Amniotic epithelial cell (primary cell): ENCODE measurements at places on chromosomes 3 and 15.

DNA sequence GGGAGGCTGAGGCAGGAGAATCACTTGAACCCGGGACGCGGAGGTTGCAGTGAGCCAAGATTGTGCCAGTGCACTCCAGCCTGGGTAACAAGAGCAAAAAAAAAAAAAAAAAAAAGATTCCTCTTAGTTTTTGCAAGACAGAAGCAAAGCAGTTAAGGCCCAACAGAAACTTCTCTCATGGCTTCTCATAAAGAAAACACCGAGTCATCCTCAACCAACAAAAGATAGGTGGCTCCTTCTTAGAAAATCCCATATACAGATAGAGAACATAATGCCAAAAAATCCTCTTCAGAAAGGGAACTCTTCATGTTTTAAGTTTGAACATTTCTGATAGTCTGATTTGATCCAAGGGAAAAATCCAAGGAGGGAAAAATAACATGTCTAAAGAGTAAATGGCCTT lies 12.5 kb upstream of the SKIL start:
- DNase-seq = no peak

DNA sequence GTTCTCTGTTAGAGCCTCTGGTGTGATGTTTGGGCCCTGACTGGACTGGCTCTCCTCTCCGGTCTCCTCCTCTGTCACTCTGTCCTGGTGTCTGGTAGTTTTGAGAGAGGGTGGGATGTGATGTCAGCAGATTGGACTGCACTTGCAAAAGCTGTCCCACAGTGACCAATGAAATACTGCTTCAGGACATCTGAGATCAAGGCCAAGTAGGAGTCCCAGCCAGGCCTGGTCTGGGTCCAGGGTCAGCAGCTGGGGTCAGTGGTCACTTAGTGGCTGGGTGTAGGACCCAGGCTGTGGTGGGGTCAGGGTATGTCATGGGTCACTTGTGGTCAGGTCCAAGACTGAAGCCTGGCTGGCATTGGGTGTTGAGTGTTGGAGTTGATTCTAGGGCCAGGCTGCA lies 20.9 kb downstream of the ALDH1L1 start:
- no peak for DNase-seq

- DNase-seq = peak; percentile 94
Measured at GRCh38 chr3:154795582-154795981, 284.5 kb upstream of the MME start.

GRCh38 chr15:97915261-97915660 lies 45.2 kb upstream of the ARRDC4 start:
- no peak for DNase-seq

- no peak for DNase-seq
Measured at GRCh38 chr3:194447161-194447560, 39.6 kb downstream of the ATP13A3 start.

GRCh38 chr15:81785181-81785580 lies 260.6 kb downstream of the MEX3B start:
- no peak for DNase-seq

DNA sequence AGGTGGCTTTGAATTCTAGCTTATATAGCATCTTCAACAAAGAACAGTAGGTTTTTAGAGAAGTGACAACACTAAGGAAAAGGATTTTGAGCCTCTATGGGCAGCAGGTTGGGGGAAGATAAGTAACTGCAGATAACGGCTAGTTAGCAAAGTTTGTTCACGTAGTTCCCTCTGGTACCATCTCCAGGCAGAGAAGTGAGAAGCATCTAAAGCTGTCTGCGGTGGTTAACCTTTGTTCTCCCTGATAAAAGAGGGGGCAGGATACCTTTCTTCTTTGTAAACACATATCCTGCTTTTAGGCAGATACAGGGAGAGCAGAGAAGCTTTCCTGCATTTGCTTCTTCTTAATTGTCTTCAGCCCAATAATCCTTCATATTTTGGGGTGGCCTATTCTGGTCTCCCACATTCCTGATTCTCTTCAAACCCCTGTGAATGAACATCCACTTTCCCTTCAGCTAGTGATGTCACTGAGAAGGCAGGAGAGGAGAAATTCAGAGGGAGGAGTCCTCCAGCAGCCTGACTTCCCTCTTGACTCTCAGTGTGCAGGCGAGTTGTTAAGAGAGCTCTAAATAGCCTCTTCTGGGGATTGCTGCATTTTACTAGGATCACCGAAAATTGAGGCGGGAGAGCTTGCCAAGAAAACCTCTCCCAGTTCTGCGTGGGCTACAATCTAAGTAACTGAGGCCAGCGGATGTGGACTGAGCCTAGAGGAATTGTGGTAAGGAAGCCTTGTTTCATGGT lies 393.7 kb upstream of the C2CD4B start:
- DNase-seq = peak; percentile 7

GRCh38 chr3:184354121-184354728 lies 7.2 kb downstream of the CLCN2 start:
- no peak for DNase-seq

DNA sequence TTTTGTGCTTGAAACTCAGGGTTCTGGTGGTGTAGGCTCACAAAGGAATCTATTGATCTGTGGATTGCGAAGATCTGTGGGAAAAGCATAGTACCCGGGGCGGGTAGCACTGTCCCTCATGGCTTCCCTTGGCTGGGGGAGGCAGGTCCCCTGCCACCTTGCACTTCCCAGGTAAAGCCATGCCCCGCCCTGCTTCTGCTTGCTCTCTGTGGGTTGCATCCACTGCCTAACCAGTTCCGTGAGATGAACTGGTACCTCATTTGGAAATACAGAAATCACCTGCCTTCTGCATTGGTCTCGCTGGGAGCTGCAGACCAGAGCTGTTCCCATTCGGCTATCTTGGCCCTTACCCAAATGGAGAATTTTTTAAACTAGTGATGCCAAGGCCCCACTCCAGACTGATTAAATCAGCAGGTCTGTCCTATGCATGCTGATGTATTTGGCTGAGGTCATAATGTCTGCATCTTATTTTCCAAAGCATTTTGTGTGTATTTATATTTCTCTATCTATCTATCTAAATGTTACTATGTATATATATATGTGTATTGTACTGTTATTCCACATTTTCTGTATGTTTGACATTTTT lies 65.5 kb upstream of the SLC7A14 start:
- DNase-seq = no peak

DNA sequence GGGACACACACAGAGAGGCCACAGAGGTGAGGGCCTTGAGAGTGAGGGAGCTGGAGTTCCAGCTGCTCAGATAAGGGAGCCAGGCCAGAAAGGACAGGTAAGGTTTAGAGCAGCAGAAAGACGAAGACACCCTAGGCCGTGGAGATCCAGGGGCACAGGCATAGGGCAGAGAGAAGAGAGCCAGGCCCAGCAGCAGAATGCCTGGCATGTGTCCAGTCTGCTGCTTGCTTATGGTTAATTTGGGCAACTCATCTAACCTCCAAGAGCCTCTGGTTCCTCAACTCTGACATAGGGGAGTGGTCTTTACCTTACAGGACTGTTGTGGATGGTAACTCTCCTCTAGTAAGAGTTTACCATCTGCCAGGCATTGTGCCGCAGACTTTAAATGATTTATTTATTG lies 35.9 kb downstream of the STARD5 start:
- no peak for DNase-seq

DNA sequence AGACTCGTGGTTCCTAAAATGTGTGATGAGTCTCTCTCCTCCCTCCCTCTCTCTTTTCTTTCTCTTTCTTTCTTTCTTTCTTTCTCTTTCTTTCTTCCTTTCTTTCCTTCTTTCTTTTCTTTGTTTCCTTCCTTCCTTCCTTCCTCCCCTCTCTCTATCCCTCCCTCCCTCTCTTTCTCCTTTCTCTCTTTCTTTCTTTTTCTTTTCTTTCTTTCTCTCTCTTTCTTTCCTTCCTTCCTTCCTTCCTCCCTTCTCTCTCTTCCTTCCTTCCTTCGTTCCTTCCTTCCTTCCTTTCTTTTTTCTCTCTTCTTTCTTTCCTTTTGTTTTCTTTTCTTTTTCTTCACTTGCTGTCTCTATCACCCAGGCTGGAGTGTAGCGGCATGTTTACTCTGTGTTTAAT lies 290.8 kb downstream of the NFKBIZ start:
- DNase-seq = no peak

- no peak for DNase-seq
Measured at GRCh38 chr3:141410846-141411245, 42.5 kb downstream of the ZBTB38 start.

- DNase-seq = no peak
Measured at GRCh38 chr3:45765958-45766357, 30.4 kb downstream of the SLC6A20 start.

- DNase-seq = peak; percentile 69
Measured at GRCh38 chr3:159169828-159170227, 368.0 kb downstream of the MFSD1 start.

DNA sequence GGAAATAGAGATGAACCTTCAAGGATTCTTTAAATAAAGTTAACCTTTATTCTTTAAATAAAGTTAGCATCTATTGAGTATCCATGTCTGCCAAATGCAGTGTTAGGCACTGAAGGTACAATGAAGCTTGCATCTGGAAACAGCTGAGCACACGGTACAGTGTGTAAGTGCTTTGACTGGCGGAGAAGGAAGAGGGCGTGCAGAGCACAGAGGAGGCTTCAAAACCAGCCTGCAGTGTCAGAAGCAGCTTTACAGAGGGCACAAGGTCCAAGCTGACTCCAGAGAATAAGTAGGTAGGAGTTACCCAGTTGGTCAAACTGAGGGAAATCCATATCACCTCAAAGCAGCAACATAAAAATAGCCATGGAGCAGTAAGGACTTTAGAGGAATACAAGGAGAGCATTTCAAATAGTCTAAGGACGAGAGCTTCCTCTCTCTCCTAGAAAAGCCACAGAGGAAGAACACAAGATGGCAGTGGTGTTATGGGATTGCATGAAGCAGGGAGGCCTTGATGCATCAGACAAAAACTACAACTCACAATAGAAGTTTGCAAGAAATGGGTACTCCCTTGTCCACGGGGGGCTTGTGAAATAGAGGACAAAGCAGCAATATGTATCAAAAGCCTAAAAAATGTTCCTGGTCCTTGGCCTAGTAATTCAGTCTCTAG lies 60.3 kb upstream of the PPP2R3A start:
- no peak for DNase-seq

GRCh38 chr3:129360171-129360611 lies 68.2 kb downstream of the EFCAB12 start:
- DNase-seq = no peak

DNA sequence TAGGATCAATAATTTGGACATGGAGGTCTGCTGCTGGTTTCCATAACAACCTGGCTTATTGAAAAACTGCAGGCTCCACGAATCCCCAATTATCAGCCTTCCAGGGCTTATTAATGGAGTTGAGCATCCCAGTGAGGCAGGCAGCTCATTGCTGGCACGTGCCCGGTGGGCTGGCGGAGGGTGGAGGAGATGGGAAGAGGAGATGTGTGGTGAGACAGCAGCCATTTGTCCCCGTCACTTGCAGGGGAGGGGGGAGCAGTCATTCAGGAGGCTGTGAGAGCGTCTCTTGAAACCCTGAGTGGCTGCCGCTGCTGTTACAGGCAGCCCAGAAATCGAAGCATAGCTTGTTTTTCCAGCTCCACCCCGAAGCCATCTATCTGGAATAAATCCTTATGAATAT lies 70.6 kb downstream of the GAP43 start:
- no peak for DNase-seq

DNA sequence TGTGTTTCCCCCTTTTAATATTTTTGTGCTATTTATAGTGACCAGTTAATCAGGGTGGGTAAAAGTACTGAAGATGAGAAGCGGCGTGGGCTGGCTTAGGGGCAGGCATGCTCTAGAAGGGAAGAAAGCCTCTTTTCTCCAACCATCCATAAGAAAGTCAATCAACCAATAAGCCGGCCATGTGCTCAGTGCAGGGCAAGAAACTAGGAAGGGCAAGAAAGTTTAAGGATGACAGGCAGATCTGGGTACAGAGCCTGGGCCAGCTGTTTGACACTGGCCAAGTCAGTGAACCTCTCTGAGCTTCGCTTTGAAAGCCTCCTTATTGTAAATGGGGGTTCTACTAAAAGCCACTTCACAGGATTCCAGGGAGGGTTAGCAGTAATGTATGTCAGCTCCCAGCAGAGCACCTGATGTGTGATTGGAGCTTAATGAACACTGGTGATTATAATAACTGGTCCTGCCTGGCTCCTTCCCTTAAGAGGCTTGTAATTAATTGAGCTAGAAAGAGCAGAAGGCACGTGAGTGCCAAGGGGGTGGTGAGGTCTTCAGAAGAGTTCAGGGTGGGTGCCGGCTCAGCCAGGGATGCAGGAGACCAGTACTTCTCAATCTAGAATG lies 5.7 kb upstream of the CHRNA3 start:
- DNase-seq = no peak

- no peak for DNase-seq
Measured at GRCh38 chr3:186826410-186826975, 16.0 kb upstream of the ADIPOQ start.

DNA sequence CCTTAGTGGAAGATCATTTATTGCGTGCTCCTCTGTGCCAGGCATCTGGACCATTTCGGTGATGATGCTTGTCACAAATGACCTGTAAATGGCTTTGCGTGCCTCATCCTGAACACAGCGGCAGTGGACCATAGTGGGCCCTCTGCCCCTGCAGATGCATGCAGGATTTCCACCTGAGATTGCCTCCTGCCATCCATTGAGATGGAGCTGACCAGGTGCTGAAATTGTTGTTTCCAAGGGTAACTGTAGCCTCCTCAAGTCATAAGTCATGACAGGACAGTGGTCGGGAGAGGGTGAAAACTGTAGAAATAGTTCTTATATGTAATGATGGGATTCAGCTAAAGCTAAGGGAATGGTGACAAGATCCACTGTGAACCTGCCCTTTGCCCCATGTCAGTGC lies 35.5 kb downstream of the CLSTN2 start:
- DNase-seq = no peak
